ENCODE measurements at places on chromosomes 3 and 15. TPM values are rescaled to one million over a fixed set of nuclear protein-coding genes. Genes with fewer than 3 reads are reported as not detected.

GRCh38 chr3:99859825-99860224 is 42.2 kb downstream of the CMSS1 start:
- DNase-seq = peak; percentile 85

DNA sequence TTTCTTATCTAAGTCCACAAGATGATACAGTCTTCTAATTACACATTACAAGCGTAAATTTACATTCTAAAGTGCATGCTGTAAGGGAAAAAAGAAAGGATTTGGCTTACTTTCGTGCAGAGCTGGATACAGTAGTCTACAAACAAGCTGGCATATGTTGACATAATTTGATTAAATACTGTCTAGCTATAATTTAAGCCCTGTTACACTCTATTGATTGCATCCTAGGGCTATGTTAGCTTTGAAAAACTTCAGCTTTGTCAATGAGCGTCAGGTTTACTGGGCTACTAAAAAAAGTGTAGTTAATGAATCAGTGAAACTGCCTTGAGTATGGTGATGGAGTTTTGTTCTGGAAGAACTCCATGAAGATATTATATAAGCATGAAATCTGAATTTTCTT is 24.5 kb upstream of the PLCL2 start:
- no peak for DNase-seq

PCLAF gene
- polyA plus RNA-seq = 88.0 TPM

ATP10A gene
- not detected for polyA plus RNA-seq

Data from foreskin keratinocyte (primary cell).